ENCODE measurements at places on chromosomes 12 and 14. TPM values are rescaled to one million over a fixed set of nuclear protein-coding genes. Genes with fewer than 3 reads are reported as not detected.

DNA sequence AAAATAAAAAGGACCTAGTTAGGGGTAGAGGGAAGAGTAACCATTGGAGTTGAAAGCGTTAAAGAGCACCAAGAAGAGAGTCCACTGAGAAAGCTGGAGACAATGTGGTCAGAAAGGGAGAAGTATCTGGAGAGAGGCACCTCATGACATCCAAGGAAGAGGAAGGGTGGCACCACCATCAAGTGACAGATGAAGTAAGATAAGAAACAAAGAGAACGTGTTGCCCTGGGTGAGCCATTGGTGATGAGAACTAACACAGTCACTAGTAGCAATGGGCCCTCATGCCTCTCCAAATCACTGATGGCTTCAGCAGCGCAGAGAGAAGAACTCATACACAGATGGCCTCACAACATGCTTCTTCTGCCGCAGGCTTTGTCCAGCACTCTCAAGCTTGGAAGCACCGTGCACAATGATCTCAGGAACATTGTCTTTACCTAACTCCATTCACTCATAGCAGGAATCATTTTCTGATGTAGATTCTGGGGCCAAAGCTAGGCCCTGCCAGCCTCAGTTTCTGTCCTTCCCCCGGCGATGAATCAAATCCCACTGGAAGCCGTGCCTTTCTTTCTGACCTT lies 252.9 kb downstream of the DPF3 start:
- no peak for DNase-seq

DNA sequence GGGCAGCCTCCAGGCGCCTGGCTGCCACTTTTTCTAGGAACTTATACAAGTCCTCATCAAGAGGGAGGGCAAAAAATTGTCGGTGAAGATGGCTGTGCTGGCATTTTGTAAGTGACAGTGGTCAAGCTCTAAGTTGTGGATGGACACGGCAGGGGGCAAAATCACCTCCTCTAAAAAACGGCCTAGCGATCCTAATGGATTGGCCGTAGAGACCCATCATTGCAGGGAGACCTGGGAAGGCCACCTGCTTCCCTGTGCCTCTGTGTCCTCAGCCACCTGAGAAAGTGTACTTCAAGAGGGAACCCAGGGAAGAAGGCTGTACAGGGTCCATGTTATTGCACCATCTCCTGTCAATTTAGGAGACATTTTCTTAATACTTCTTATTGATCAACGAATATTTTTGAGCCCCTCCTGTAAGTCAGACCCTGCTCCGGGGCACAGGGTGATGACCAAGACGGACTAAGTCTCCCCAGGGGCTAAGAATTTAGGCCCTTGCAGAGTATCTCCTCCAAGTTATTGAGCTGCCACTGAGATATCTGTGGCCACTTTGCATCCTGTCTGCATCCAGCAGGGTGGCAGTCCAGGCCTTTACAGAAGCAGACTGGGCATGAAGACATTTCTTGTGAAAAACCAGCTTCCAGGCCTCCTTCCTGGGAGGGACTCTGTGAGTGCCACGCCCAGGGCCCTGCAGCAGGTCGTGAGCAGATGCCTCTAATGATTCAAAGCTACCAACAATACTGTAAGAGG lies 40.5 kb downstream of the PSMA6 start:
- DNase-seq, result no peak

DNA sequence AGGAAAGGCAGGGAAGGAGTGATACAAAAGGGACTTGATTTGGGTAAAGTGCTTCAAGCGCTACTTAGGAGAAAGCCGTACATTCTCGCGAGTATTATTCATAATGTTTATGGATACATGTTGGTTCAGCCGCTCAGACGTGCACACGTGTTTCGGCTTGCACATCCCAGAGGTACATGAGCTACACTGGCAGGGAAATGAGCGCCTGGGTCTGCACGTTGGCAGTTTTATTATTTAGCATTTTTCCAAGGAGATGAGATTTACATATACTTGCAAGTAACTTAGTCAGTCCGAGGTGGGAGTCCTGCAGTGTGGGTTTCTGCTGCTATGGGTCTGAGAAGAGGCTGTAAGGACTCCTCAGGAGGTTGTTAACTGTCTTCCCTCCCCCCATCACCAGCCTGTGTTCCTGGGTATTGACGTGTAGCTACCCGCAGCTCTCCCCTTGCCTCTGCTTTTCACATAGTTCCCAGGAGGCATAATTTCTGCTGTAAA lies 1.5 kb downstream of the PRKCH start:
- no peak for DNase-seq

DNA sequence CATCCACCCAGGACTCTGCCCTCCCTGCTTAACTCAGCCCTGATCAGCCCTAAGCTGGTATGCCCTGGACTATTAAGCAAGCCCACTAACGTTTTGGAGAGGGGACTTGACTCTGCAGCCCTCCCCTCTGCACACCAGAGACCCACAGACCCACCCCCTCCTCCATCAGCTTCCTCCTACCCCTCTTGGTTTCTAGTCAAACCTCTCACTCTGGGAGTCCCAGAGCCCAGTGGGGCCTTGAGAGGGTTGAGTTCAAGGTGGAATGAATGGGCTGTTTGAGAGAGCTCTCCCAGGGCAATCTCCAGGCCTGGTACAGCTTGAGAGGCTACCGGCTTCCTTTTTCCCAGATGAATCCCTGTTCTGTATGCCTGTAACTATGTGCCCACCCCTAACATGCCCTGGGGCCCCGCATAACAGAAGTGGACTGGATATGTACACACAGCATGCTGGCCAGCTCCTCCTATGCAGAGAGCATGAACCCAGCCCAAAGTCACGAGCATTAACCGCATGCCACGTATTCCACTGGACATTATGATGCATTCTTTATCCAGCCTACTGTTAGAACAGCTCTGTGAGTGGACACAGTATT lies 43.6 kb downstream of the IRF2BPL start:
- DNase-seq, result no peak

- no peak for DNase-seq
Measured at GRCh38 chr14:67584978-67585377, 15.1 kb downstream of the PIGH start.

DNA sequence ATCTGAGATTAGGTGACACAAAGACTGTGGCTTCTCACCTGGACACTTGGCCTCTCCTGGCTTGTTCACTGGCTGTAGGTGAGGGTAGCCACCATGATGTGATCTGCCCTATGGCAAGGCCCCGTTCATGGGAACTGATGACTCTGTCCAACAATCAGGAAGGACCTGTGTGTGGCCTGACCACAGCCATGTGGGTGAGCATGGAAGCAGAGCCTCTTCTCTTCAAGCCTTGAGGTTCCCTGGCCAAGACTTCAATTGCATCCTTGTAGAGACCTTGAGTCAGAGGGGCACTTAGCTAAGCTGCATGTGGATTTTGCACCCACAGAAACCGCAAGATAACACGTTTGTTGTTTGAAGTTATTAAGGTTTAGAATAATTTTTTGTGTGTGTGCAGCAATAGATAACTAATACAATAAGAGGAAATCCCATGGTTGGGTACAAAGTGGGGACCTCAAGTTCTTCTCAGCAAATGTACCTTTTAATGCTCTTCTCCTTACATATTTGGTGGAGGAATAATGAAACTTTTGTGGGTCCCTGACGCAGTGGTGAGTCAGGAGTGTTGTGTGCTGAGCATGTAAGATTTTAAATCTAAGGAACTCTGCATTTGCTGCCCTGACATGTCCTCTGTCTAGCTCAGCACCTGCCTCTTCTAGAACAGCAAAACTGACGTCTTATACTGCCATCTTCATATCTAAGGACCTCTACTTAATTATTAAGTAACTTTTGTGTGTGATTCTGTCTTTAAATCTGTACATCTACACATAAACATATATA lies 27.5 kb upstream of the PLEKHG7 start:
- no peak for DNase-seq

DNA sequence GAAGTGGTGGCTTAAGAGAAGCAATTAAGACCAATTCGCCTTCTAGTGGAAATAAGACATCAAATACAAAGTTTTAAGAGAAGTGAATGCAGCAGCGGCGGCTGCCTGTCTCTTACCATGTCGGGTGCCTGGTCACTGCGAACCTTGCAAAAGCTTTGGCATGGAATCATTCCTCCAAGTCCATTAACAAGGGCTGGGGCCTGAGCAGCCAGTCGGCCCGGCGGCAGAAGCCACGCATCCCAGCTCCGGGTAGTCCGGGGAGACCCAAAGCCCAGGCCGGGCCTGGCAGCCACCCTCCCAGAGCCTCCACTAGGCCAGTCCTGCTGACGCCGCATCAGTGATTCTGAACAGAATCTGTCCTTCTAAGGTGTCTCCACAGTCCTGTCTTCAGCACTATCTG lies 321.0 kb downstream of the TMEM121 start:
- DNase-seq, result no peak

DNA sequence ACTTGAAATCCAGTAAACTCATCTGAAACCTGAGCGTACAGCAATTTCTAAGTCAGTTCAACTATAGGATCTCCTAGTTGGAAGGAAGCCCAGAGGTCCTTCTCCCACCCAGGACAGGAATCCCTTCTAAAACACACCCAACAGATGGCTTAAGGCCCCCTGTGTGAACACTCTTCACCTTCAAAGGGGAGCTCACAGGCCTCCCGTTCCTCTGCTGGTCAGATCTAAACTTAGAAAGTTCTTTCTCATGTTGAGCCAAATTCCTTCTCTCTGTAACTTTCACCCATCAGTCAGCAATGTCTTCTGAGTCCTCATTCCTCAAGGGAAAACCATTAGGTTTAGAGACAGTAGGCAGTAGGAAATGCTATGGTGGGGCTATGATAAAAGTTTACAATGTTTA lies 355.2 kb downstream of the PCNX1 start:
- DNase-seq, result no peak

GLIPR1L1 gene
- not detected for total RNA-seq

- DNase-seq, result no peak
Measured at GRCh38 chr12:76201316-76201715, 116.8 kb upstream of the NAP1L1 start.

DNA sequence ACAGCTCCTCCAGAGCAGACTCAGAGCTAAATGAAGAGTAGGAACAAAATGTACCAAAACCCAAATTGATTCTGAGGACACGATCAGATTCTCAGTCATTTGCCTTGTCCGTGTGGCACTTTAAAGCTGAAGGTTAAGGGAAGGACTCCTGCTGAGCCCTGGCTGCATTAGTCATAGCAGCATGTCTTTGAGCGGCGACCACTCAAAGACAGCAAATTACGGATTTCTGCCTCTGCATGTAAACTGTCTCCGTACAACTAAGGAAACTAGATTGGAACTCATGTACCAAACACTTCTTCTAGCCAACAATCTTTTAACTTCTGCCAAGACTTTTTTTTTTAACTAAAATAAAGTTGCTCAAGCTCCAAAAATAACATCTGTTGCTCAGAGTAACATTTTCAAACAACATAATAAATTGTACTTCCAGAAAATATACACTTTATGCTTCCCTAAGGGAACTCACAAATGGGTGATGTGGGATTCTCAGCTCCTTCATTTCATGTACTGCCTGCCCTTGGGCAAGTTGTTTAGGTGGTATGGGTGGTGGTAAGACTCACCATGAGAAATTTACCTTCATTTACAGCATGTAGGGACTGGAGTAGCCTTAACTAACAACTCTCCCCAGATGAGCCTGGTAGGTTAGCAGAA lies 56.1 kb downstream of the RERG start:
- DNase-seq, result no peak

- DNase-seq, result no peak
Measured at GRCh38 chr12:68342966-68343365, 10.8 kb upstream of the MDM1 start.

FAM222A gene
- 0.68 TPM for total RNA-seq

CD163 gene
- total RNA-seq, result 341 TPM

ACRBP gene
- 5.1 TPM for total RNA-seq

DNA sequence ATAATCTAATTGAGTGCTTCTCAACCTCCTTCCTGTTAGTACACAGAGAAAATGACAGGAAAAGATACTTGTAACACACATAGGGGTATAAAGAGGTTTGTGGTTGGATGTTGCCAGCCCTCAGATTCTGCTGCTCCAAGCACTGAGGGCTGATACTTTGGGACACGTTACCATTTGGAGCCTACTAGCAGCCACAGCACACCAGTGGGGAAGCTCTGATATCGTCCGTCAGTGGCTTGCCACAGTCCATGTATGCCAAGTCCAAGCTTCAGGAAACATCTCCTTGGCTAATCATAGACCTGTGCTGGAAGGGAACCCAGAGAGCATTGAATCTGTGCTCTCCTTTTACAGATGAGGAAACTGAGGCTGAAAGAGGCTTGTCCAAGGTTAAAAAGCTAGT lies 22.3 kb downstream of the B4GALNT3 start:
- DNase-seq, result no peak

GRCh38 chr14:86311151-86311550 lies 781.2 kb downstream of the FLRT2 start:
- no peak for DNase-seq

KRT74 gene
- total RNA-seq, result not detected

- DNase-seq, result no peak
Measured at GRCh38 chr14:52091928-52092327, 23.1 kb upstream of the NID2 start.

DNA sequence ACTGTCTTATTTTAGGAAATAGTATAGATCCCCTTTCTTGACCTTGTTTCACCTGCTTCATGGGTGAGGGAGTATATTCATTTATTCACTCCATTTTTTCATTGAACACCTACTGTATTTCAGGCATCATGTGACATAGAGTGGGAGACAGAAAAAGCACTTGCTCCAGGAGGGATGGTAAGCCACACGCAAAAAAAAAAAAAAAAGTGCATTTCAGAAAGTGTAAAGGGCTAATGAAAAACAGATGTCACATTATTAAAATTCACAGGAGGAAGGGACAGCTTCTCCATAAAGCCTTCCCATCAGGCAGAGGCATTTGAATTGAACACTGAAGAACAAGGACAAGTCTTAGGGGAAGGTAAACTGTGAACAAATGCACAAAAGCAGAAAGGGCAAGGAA lies 7.5 kb downstream of the SLC8A3 start:
- DNase-seq, result no peak

ST8SIA1 gene
- 6.4 TPM for total RNA-seq

DNA sequence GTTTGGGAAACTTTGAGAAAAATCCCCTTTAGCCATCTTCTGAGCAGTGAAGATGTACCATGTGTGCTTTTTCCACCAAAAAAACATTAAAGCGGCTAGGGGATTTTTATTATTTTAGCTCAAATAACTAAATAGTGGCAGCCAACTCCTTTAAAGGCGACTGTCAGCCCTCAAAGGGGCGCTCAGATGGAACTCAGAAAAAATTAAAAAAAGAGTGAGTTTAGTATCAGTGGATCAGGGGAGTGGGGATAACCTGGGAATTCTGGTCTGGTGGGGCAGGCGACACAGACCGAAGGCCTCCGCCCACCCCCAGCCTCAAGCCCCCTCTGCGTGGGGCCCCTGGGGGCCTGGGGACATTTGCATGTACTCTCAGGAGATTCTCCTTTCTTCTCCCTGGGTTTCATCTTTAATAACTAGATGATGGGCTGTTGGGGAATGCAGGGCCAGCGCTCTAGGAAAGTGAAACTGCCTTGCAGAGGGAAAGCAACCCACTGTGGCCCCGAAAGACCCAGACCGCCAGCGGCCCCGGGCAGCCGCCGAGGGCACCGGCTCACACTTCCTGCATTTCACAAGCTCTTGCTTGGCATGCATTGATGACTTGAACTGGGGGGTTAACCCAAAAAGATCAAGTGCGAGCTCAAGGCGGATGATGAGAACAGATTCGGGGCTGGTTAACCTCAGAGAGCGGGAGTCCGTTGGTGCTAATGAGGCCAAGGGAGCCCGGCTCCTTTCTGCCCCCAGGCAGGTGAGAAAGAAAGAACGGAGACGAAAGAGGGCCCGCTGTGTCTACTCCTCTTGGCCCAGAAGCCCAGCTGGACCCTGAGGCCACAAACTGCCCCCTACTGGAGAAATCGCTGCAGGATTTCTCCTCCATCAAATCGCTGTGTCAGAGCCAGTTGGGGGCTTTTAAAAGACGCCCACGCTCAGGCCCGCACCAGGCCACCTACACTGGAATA lies 7.3 kb upstream of the BATF start:
- DNase-seq, result no peak

All from thoracic aorta (tissue), 2 donors.